AG20443 (cell line): ENCODE measurements at places on chromosomes 11 and 22.

- DNase-seq: no peak
Observed at GRCh38 chr22:46963672-46964545, 201.5 kb downstream of the TBC1D22A start.

DNA sequence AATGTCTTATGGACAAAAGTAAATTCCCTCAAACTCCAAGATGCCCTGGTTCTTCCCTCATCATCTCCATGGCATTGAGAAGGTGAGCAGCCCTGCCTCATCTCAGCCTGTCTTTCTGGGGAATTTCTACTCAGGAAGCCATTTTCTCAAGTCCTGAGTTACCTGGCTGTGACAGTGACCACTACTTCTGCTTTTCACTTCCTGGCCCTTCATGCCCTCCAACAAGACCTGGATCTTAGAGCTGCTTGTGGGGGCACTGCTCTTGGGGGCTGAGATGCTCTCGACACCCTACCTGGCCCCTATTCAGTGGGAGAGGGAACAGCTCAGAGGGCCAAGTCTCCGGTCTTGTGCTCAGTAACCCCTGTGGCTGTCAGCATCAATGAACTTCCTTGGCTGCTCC is 5.5 kb upstream of the IGSF22 start:
- no peak for DNase-seq

GRCh38 chr11:108218912-108219783 is 3.3 kb downstream of the NPAT start:
- DNase-seq: no peak

DNA sequence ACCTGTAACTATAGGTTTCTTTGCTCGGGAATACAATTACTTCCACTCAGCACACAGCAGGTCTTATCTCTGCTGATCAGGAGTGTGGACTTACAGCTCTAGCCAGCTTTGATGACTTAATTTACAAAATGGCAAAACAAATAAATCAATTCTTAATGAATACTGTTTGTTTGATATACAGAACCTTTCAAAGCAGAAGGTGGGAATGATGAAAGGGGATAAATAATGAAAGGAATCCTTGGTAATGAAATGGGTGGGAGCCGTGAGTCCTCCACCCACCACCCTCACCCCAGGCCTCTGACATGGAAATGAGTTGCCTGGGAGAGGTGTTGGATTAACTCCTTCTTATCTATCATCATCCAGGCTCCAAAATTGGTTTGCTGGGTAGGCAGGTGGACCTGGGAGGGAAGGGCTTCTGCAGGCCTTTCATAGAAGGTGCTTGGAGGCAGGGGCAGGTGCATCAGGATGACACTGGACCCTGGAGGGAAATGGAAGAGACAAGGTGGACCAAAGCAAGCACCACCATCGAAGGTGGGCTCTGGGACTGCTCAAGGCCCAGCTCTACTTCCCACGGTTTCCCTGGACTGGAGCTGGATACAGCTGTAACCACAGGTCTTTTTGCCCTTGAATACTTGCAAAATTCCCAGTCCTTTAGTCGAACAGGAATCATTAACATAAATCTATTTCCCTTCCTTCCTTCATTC is 23.0 kb downstream of the POU2AF1 start:
- no peak for DNase-seq

GRCh38 chr11:119433358-119433725 is 10.4 kb upstream of the THY1 start:
- peak; percentile 50 for DNase-seq

DNA sequence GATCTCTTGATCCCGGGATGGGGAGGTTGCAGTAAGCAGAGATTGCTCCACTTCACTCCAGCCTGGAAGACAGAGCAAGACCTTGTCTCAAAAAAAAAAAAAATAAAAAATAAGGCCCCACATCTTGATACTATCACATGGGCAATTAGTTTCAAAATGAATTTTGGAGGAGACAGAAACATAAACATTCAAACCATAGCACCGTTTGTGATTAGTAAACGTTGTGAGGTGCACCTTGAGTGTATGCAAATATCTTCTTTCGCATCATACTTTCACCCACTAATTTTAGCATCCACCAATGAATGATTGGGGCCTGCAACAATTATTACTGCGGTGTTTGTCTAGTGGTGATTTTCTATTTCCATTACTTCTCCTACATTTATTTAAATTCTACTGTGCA is 11.0 kb upstream of the SPDYC start:
- no peak for DNase-seq
